Sciatic nerve (tissue), 2 donors: ENCODE measurements at places on chromosomes 11 and 22. TPM values are rescaled to one million over a fixed set of nuclear protein-coding genes. Genes with fewer than 3 reads are reported as not detected.

HBE1 gene
- not detected for total RNA-seq

RIC8A gene
- total RNA-seq, result 74.7 TPM

IGLL1 gene
- total RNA-seq, result not detected

MUC15 gene
- not detected for total RNA-seq

FXYD6 gene
- total RNA-seq, result 141 TPM

SCGB1C1 gene
- total RNA-seq, result not detected

MS4A12 gene
- total RNA-seq, result not detected

MS4A8 gene
- total RNA-seq, result not detected

MS4A4A gene
- 32.9 TPM for total RNA-seq

OR6T1 gene
- total RNA-seq, result not detected

TRPM5 gene
- total RNA-seq, result not detected

FAM181B gene
- total RNA-seq, result 3.7 TPM

WT1 gene
- 0.98 TPM for total RNA-seq

AQP11 gene
- total RNA-seq, result 1.4 TPM

TMEM45B gene
- 0.53 TPM for total RNA-seq

XKR3 gene
- not detected for total RNA-seq
